ENCODE measurements at places on chromosomes 6 and 20. TPM values are rescaled to one million over a fixed set of nuclear protein-coding genes. Genes with fewer than 3 reads are reported as not detected.

Gene NHSL1
- total RNA-seq: 12.0 TPM

Gene ASF1A
- total RNA-seq: 24.0 TPM

Gene FOXQ1
- not detected for total RNA-seq

Gene PIGU
- 27.0 TPM for total RNA-seq

Gene TNNC2
- total RNA-seq: 678 TPM

Gene SPEF1
- not detected for total RNA-seq

Gene RHAG
- total RNA-seq: not detected

GRCh38 chr6:45423111-45423823 lies 45.5 kb upstream of the SUPT3H start:
- peak; percentile 59 for DNase-seq

GRCh38 chr20:50339466-50339901 lies 148.9 kb downstream of the CEBPB start:
- DNase-seq: peak; percentile 86

GRCh38 chr6:15555101-15556038 lies 107.5 kb downstream of the DTNBP1 start:
- no peak for DNase-seq

DNA sequence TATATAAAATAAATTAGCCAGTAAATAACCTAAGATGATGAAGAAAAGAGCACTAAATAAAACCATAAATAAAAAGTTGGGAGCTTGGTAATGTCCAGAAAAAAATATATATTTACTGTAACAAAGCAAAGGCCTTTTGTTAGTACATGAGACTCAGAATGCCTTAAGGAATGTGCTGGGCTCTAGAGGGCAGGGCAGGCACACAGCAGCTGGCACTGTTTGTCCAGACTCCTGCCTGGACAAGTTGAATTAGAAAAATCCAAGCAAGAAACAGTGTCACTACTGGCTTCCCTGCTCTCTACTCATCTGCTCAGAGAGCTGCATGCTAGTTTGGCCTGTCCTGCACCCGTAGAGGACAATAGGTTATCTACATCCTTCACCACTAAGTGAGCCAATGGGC lies 8.8 kb downstream of the DEFB129 start:
- peak; percentile 81 for DNase-seq

DNA sequence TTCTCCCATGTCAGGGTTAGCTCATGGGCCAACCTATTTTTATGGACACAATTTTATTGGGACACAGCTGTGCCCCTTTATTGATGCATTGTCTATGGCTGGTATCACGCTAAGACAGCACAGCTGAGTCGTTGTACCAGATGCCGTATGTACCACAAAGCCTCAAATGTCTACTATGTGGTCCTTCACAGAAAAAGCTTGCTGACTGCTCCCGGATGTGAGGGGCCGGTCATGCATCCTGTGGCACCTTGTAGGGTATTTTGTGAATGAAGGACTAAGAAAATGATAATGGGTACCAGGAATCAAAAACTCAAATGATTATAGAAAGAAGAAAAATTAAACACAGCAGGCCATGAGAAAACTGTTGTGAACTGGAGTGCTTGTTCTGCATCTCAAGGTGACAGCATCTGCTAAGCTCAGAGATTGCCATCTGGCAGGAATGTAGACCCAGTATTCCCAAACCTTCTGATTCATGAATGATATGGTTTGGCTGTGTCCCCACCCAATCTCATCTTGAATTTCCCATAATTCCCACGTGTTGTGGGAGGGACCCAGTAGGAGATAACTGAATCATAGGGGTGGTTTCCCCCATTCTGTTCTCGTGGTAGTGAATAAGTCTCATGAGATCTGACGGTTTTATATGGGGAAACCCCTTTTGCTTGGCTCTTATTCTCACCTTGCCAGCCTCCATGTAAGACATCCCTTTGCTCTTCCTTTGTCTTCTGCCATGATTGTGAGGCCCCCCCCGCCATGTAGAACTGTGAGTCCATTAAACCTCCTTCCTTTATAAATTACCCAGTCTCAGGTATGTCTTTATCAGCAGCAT lies 248.5 kb downstream of the TSHZ2 start:
- no peak for DNase-seq

DNA sequence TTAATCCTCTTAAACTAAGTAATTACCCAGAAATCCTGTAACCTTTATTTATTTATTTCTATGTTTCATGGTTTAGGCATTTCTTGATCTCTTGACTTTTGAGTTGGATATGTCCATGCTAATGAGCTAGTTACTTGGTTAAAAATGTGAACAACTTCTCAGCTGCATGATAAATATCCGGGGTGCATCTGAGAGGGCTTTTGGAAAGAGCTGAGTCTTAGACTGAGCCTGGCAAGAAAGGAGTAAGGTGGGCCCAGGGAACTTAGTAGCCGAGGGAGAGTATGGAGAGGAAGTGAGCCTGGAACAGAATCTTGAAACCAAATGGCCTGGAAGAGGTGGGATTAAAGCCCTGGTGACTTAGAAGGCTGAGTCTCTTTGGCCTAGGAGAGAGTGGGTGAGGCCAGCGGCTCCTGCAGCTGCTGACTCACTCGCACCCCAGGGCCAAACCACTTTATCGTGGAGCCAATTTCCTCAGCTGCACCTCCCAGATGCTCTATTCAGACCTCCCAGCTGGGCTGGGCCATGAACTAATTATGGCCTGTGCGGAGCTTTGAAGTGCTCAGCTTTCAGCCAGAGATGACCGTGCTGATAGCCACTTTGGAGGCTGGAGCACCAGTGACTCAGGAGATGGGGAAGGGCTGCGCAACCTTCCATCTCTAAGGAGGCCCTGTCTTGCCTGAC lies 19.1 kb downstream of the TGM3 start:
- DNase-seq: peak; percentile 81

GRCh38 chr20:50003253-50003656 lies 20.5 kb downstream of the SNAI1 start:
- no peak for DNase-seq

GRCh38 chr6:28867086-28867409 lies 56.7 kb downstream of the TRIM27 start:
- peak; percentile 49 for DNase-seq

- peak; percentile 73 for DNase-seq
Measured at GRCh38 chr6:7479801-7480266, 61.6 kb upstream of the DSP start.

DNA sequence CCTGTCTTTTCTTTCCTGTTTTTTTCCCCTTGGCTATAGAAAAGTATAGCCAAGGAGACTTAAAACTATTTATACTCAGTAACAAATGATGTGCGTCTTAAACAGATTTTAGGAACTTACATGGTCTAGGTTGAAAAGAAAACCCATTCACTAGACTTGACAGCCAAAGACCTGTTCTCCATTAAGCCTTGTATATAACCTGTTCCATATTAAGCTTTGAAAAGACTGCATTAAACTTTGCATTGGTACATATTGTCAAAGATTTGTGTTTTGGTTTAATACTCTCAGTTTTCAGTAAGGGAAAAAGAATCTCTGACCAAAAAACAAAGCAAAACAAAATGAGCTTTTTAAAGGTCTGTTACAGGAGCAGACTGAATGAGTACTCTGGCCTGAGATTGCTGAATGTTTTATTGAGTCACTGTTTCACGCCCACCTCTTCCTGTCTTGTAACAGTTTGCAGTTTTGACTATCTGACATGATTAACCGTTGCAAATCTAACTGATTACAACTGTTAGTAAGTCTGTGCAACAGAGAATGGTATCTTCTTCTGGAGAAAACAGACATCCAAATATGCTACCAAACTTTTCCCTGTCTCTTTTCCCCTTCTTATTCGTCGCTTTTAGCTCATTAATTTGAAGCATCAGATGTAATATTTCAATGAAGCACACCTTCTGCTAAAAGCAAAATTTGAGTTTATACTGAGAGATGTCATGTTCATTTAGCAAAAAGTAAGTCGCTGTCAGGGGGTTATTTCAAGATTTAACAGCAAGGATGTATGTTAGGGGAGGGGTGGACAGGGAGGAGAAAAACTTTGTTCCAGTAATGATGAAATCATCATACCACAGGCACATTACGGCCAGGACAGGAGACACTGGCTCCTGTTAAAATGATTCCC lies 59.1 kb upstream of the SUPT3H start:
- no peak for DNase-seq

- no peak for DNase-seq
Measured at GRCh38 chr6:70304616-70305015, 1.7 kb upstream of the COL9A1 start.

GRCh38 chr6:52144196-52145076 lies 41.7 kb upstream of the IL17A start:
- peak; percentile 69 for DNase-seq
